Left hindlimb (tissue), 1 donor: ENCODE measurements at places on chromosomes 4 and X.

- DNase-seq: no peak
Measured at GRCh38 chrX:39439906-39440798, 638.9 kb downstream of the MID1IP1 start.

GRCh38 chrX:19642241-19643109 lies 127.2 kb upstream of the MAP3K15 start:
- DNase-seq: no peak

- DNase-seq: no peak
Measured at GRCh38 chr4:108320061-108320460, 151.3 kb upstream of the LEF1 start.

DNA sequence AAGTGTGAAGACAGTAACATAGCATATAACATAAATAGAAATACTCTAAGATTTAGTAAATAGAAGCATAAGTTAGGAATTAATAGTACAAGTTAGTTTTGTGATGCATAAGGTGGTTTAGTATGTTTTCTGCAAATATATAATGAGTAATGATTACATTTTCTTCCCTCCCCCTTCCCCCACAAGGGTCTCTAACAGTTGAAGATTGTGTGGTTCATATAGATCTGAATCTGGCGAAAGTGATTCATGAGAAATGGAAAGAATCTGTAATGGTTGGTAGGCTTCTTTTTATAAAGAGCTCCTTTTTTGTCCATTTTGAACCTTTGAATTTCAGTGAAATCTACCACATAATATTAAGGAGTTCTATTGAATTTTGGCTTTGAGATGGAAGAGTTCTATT lies 66.3 kb downstream of the N4BP2 start:
- DNase-seq: no peak

GRCh38 chrX:525134-525533 lies 105.5 kb upstream of the SHOX start:
- no peak for DNase-seq

DNA sequence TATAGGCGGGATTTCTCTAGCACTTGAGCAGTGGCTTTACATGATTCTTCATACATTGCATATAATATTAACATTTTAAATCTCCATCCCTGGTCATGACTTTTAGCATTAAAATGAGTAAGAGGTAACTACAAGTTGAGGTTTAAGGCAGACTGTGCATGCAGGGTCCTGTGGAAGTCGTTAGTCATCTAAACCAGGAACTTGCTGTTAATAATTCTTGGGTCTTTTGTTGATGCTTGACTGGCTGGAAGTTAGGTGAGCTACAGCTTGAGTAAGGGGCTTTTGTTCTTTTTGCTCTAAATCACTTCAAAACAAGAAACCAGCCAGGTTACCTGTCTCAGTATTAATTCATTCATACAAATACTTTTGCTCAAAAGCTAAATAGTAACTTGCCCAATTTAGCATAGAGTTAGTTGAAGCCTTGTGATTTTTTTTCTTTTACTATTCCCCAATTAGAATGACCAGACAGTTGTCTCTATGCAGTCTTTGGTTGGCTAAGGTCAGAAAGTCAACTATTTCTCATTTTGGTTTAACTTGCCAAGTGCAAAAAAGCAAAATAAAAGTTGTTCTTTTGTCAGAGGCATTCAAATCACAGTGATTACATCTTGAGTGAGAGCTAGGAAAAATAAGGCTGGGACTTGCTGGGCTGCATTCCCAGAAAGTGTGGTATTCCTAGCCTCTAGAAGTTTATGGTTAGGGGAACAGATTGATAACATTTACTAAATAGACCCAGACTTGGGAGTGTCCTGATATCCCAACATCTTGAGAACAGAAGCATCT lies 516.9 kb downstream of the PDHA2 start:
- DNase-seq: no peak

- no peak for DNase-seq
Measured at GRCh38 chr4:40672528-40673522, 43.2 kb upstream of the RBM47 start.

- peak; percentile 35 for DNase-seq
Measured at GRCh38 chr4:76459291-76459723, 24.3 kb downstream of the SHROOM3 start.

GRCh38 chrX:41971346-41971745 lies 48.0 kb upstream of the CASK start:
- no peak for DNase-seq

DNA sequence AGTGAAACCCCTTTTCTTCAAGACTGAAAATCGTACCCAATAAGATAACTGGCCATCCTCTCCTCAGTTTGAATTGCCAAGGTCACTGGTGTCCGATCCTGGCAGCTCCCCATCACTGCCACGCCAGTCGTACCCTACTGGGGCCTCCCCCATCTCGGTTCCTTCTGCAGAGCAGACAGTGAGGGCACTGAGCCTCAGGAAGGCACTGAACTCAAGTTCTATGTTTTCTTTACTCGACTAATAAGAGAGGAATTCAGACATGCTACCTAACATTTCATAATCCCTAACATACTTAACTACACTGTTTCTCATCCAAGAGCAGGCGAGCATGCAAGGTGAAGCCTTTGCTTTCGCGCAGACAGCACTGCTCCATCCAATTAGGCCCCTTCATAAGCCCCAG lies 23.4 kb downstream of the ZFYVE28 start:
- no peak for DNase-seq
